ENCODE measurements at places on chromosomes 2 and 18.

GRCh38 chr2:47617523-47618271, 165.2 kb upstream of the MSH6 start:
- no peak for DNase-seq

- no peak for DNase-seq
These were observed 961.4 kb downstream of the DSC3 start for GRCh38 chr18:30081122-30081521.

GRCh38 chr2:14513903-14514302, 118.6 kb upstream of the LRATD1 start:
- no peak for DNase-seq

DNA sequence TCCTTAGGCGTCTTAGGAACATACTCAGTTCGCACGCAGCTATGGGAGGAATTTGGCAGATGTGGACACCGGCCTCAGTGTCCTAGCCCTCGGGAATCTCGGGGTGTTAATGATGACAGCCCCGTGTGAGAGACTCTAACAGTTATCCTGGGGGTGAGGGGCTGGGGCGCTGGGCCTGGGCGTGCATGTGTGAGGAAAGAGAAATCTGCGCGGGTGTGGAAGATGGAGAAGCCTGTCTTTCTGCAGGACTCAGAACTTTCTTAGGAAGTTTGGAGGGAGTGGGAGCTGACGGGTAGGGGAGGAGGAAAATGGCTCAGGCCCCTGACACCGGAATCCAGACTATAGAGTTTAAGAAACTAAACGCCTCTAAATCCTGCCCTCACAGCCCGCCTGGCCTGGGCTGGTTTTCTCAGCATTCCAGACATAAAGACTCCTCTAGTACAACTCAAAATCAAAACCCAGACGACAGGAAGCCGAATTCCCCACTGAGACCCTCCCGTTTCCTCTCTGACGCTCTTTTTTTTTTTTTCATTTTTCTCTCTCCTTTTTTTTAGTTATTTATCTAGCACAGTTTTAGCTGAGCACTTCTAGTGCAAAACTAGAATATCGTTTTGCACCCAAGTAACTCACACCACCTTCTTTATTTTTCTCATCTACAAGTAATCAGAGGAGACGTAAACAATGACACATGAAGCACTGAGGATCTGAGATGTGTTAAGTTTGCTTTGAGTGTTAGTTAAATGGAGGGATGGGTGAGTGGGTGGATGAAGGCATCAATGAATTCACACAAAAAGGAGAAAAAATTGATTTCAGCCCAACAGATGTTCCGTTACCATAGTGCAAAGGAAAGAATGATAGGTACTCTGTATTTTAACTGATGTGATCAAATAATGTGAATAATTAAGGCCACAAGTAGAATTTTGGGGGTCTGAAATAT, 1.2 kb upstream of the HAAO start:
- no peak for DNase-seq

GRCh38 chr2:63055226-63056106, 4.8 kb downstream of the OTX1 start:
- no peak for DNase-seq

Measured in T-helper 9 cell (primary cell).